ENCODE measurements at places on chromosomes 2 and 18.

- DNase-seq = no peak
These were observed 60.9 kb upstream of the CCBE1 start for GRCh38 chr18:59758106-59758505.

DNA sequence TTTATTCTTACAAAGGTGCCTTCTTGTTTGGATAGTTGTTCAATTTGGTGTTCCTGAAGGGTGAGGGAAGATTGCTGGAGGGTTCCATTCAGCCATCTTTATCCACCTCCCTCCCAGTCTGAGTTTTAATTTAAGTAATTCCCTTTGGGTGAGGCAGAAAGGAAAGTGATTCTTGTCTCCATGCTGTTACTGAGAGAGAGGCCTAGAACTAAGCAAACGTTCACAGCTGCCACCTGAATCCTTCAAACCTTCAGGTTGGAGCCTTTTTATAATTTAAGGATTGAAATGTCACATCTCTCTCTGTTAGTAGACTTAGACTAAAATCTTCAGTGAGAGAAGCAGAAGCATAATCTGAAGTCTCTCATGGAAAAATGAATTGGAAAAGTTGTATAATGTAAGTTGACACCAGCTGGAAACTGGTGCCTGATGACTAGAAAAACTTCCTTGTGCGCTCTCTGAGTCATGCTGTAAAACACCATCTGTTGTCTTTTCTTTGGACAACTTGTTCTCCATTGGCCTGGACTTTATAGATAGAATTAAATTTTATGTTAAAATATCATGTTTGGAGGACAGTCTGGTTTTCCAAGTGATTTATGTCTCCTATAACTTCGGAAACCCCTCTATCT, 14.6 kb downstream of the STRADB start:
- DNase-seq = no peak

GRCh38 chr2:222448748-222449181, 24.4 kb downstream of the SGPP2 start:
- no peak for DNase-seq

- DNase-seq = no peak
These were observed 128.5 kb downstream of the DOK6 start for GRCh38 chr18:69529151-69529550.

- DNase-seq = no peak
These were observed 35.9 kb upstream of the CCDC93 start for GRCh38 chr2:118049816-118050140.

GRCh38 chr2:61707984-61708852, 145.6 kb downstream of the FAM161A start:
- peak; percentile 28 for DNase-seq

GRCh38 chr2:183665425-183665824, 541.2 kb downstream of the NUP35 start:
- peak; percentile 12 for DNase-seq

DNA sequence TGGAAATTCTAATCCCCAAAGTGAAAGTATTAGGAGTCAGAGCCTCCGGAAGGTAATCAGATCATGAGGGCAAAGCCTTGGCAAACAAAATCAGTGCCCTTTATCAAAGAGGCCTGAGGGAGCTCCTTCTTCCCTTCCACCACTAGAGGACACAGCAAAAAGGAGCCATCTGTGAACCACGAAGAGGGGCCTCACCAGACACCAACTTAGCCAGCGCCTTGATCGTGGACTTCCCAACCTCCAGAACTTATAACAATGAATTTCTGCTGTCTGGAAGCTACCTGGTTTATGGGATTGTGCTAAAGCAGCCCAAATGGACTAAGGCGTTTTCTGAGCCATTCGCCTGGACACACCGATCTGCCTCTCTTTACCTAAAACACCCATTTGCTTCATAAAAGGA, 133.1 kb downstream of the EIPR1 start:
- DNase-seq = no peak

DNA sequence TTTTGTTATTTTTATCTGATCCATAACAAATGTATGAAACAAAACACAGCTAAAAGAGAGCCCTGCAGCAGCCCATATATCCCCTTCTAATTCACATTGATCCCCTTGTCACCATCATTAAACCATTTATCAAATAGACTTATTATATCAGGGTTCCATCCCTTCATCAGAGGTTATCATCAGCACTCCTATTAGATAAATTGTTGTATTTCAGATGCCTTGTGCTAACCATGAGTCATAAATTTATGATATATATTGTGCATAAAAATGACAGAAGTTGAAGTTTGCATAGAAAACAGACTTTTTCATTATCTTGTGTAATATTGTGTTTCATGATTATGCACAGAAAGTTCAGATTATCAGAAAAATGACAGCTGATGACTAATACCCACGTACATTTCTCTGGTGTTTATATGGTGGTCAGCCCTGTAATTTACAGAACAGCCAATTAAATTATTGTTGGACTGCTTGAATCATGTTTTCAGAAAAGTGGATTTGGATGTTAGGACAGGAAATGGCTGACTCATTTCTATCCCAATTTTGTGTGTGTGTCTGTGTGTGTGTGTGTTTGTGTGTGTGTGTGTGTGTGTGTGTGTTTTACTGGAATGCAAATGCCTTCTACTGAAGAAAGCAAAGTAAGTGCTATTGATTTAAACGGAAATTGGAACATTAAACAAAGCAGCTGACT, 80.9 kb downstream of the PPP1R1C start:
- DNase-seq = peak; percentile 25

DNA sequence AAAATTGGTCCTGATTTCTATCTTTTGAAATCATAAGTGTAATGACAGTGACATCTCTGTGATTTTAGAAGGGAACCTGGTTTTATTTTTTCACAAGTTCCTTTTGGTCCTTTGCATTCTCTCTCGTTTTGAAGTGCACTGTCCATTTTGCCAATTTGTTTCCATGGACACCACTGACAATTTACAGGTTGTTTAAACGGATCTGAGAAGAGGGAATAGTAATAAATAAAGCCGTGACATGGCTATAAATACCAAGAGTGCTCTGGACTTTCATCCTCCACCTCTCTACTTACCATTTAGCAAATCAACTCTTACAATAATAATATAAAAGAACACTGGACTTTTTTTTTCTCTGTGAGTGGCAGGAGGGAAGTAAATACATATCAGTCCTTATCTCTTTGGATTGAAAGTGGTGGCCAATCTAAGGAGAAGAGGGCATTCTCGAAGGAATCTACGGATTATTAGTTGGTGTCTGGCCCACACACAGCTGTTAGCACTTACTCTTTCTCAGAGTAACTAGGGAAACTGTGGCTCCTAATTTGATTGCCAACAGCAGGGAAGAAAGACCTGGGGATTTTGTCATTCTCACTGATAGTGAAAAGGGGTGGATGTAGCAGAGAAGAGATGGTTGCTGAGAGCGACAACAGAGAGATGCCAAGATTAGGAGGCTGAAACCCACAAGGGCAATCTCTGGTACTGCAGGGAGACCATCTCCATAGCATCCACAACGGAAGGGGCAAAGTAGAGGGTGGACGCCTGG, 108.7 kb upstream of the FSHR start:
- DNase-seq = peak; percentile 74

DNA sequence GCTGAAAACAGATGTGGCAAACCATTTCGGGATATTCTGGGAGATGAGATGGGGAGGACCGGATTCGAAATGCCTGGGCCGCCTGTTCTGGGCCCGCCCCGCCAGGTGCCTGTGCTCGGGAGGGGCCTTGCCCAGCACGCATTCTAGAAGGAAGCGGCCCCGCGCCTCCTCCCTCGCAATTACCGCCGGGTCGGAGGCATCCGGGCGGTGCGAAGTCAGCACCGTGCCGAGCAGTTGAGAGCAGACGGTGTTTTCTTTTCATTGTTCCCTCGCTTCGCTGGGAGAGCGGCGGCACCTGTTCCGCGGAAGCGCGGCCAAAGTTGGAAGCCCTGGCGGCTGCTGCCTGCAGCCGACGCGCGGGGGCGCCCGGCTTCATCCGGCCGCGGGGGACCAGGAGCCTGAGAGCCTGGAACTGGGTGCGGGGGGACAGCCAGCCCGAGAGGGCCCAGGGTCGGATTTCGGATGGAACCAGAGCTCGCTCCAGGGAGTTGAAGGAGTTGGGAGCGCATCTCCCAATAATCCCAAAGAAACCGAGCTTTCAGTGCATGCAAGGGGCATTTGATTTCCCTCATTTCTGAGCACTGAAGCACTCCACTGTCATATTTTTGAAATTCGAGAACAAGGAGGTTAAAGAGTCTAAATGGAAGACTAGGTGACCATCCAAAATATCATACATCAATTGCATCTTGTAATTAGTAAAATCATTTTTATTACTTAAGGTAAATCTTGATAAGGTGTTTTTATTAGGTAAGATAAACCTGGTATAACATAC, 241.8 kb upstream of the RAB12 start:
- peak; percentile 59 for DNase-seq

Data from NCI-H2227 treated with DMSO at 0.1 percent for 48 hours (cell line).